Stimulated activated CD4-positive, alpha-beta T cell treated with anti-CD3 and anti-CD28 coated beads, TNF-alpha, amount 100 ng/mL, for 1 hour (primary cell): ENCODE measurements at places on chromosomes 6 and 20.

- no peak for DNase-seq
Measured at GRCh38 chr6:113381959-113382358, 475.2 kb upstream of the MARCKS start.

GRCh38 chr6:12911427-12911826, 194.9 kb downstream of the PHACTR1 start:
- DNase-seq = no peak

- DNase-seq = no peak
Measured at GRCh38 chr20:22684763-22685443, 100.5 kb upstream of the FOXA2 start.

GRCh38 chr6:110017946-110018345, 39.8 kb downstream of the GPR6 start:
- no peak for DNase-seq

GRCh38 chr6:90044833-90045381, 150.6 kb downstream of the GJA10 start:
- DNase-seq = no peak

DNA sequence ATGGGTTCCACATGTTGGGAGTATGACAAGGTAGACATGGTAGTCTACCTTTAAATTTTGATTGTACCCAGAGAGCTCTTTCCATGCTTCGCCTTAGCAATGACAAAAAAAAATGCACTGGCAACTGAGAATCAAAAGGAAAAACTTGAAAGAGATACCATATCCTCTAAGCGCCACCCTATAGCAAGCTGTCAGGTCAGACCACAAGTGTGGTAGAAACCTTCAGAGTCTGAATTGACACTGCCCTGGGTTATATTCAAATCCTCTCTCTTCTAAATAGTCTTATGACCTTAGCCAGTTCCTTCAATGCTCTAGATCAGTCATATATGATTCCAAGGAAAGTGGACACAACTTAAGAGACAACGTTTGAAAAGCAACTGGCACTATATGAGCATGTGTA, 45.6 kb upstream of the SMLR1 start:
- DNase-seq = no peak

- no peak for DNase-seq
Measured at GRCh38 chr6:163148451-163149278, 265.9 kb upstream of the QKI start.

DNA sequence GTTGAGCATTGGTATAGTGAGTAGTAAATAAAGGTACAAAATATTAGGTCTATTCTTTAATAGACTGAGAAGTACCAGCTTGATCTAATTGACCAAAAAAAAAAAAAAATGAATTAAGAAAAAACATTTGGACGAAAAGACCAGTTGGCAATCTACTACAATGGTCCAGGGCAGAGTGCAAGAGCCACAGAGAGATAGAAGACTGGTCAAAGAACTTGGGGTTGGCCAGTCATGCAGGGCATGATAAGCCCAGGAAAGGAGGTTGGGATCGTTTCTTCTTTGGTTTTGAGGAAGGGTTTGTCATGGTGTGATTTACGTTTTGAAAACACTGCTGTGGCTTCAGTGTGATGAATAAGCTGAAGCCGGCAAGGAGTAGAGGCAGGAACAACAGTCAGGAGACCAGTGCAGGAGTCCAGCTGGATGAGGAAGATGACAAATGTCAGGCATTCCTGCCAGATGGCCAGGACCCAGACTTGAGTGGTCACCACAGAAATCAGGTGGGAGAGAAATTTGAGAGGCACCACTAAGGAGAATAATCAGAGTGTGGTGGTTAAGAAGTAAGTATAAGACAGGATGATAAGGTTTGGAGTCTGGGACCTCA, 14.0 kb downstream of the SMLR1 start:
- DNase-seq = no peak

- no peak for DNase-seq
Measured at GRCh38 chr20:36670665-36671357, 24.8 kb upstream of the SLA2 start.

GRCh38 chr6:90849686-90850085, 262.8 kb upstream of the MAP3K7 start:
- no peak for DNase-seq

DNA sequence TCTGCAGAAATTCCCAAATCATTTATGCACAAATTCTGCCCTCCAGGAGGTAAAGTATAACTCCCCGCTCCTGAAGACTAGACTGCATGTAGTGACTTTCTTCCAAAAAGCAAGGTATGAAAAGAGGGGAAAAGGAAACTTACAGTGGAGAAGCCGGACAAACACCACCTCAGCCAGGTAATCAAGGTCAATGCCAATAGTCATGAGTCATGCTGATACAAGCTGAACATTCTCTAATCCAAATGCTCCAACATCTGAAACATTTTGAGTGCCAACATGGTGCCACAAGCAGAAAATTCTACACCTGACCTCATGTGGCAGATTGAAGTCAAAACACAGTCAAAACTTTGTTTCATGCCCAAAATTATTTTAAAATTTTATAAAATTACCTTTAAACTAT, 165.6 kb downstream of the FOXA2 start:
- no peak for DNase-seq

- no peak for DNase-seq
Measured at GRCh38 chr6:167762259-167762962, 64.3 kb upstream of the AFDN start.

DNA sequence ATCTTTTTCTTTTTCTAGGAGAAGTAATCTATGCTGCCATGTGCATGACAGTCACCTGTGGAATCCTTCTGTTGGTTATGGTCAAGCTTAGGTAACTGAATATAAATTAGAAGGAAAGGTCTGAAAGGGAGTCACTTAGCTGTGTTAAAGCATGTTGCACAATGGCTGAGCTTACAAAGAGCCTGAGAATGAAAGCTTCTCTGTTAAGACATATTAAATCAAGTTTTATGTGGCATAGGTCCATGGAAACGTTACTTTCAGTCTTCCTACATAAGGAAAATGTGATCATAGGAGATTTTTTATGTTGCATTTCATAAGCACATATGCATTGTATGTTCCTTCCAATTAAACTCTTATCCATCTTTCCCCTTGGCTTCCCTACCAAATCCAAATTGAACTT, 72.1 kb downstream of the GFRAL start:
- DNase-seq = no peak

- no peak for DNase-seq
Measured at GRCh38 chr6:125953502-125953875, 3.1 kb upstream of the HINT3 start.

- DNase-seq = no peak
Measured at GRCh38 chr20:53592992-53593465, 610 bp downstream of the ZNF217 start.

GRCh38 chr6:16438718-16439591, 200.6 kb downstream of the GMPR start:
- no peak for DNase-seq

- DNase-seq = no peak
Measured at GRCh38 chr6:15870333-15871043, 207.7 kb upstream of the DTNBP1 start.

- no peak for DNase-seq
Measured at GRCh38 chr20:8996817-8997512, 71.9 kb upstream of the PLCB4 start.

- no peak for DNase-seq
Measured at GRCh38 chr6:49766762-49767161, 20.3 kb downstream of the PGK2 start.

- no peak for DNase-seq
Measured at GRCh38 chr6:150302520-150303176, 66.2 kb upstream of the IYD start.

GRCh38 chr6:147192278-147192911, 11.8 kb upstream of the STXBP5 start:
- no peak for DNase-seq

DNA sequence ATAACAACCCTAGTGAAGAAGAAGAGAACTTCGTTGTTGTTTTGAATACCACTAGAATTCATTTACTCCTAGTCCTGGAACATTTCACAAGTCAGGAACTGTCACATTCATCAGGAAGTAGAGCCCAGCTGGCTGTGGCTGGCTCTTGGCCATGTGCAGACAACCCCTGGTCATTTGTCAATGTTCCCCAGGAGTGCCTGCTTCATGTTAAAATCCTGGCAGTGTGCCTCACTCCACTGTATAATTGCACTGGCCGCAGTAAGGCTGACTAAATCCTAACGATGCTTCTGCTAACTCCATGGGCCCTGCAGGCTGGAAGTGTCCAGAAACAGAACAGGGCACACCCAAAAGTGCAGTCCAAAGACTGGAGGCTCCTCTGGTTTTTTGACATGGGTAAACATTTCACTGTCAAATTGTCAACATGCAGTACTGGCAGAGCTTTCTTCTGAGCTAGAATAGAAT, 41.5 kb upstream of the ADGRF1 start:
- no peak for DNase-seq

DNA sequence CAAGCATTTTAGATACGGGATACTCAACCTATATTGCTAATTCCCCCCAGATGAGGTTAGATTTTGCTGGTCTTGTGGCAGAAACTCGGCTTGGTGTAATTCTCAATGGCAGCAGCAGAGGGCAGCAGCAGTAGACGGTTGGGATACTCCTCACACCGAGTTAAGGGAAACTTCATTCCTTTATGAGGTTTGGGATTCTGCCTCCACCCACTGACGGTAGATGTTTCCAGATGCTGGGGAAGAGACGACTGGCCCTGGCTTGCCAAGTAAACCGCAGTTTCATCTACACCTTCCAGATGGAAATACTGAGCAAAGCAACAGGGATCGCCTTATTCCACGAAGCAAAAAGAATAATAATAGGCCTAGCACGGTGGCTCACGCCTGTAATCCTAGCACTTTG, 8.2 kb upstream of the TBC1D7 start:
- peak; percentile 85 for DNase-seq

DNA sequence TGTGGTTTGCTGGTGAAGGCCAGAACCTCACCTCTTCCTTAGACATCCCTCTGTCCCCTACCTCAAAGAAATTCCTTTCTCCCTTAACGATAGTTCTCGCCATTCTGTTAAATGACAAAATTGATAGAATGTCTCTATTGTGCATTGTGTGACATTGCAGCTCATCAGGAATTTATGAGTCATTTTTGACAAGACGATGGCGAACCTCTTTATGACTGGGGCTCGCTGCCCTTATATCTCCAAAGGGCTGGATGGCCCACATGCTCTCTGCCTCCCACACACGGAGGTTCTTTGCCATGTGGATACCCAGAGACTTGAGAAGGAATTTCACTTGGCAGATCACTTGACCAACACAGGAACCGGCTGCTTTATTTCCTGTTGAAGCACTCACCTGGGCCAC, 66.8 kb upstream of the RPS6KA2 start:
- no peak for DNase-seq

DNA sequence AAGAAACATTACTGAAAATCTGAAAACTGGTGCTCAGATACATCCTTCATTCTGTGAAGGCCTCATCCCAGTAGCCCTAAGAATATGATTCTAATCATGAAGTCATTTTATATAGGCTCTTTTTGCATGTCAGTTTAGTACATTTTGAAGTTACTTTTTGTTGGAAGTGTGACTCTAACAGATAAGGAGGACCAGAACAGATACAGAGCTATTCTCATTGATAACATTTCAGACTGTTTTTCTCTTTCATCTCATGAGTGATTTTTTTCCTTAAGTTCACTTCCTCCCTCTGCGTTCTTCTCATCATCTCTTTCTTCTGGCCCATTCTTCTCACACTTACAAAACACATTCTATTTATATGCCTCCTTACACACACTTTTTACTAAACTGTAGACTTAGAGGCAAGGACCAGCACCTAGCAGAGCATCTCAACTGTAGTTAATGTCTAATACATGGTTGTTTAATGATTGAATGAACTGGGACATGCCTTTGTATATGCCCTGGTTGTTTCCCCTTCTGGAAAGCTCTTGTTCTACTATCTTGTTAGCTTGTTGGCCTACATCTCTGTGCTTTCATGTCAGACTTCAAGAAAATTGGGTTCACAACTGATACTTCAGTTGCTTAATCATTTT, 8.7 kb downstream of the CTNNBL1 start:
- DNase-seq = no peak

DNA sequence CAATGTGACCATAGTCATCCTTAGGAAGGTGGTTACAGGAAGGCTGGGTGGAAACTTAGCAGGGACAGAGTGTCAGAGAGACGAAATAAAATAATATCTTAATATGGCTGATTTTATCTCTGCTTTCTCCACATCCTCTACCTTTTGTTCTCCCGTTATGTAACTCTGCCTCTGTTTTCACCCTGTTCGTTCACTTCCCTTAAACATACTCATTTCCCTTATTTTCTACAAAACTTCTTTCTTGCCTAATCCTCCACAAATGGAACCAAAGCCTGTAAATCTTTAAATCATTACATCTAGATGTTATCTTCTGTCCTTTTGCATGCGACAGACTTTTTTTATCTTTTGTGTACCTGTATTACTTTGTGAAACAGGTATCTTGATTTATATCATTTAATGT, 23.3 kb upstream of the CRIP3 start:
- DNase-seq = no peak

- no peak for DNase-seq
Measured at GRCh38 chr6:14200047-14200446, 82.5 kb downstream of the CD83 start.

DNA sequence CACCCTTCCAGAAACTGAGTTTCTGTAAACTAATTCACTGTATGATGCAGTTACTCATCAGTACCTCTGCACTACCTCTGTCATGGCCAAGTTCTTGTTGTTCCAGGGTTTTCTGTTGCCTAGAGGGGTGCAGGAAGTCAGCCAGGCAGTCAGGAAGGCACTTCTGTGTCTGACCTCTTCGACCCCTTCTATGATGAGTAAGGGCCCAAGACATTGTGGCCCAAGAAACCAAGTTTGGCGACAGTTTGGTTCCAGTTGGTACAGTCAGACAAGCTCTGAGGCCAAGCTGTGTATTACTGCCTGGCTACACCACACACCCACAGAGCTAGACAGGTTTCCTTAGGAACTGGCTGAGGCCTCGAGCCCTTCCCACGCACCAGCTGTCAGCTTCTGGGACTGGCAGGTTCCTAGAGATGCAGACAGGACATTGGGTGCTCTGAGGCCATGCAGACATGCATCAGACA, 41.2 kb downstream of the TRAF3IP2 start:
- DNase-seq = no peak

- no peak for DNase-seq
Measured at GRCh38 chr6:133608620-133609019, 280.3 kb upstream of the TCF21 start.

DNA sequence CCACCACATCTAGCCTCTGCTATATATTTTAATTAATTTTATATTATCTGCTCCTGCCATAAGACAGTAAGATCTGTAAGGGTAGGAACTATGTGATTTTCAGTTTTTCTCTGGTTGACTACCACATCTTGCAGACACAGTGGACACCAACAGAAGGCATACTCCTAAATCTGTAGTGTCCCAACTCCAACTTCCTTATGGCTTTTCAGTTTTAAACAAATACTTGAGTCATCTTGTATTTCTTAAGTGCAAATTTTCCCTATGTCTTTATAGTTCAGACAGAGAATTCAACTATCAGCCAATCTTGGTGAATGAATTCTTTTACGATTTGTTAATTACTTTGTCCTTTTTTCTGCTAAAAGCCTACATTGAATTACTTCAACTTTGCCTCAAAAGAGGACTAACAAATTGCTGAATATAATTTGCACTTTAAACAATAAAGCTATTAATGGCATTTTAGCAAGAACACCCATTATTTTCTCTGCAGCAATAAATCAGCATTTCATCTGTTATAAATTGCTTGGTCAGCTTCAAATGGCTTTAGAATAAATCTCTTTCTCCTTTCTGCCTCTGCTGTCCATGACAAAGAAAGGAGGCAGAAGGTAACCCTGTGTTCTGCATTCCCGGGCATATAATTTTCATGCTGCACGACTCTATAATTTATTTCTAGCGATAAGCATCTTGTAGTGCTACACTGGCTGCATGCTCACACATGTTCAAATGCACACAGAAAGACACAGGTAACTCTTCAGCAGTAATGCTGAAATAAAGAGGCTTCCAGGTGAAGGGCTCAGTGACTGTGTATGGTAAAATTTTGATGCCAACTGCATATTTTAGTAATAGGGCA, 144.8 kb downstream of the BACH2 start:
- DNase-seq = no peak
